ENCODE measurements at places on chromosomes 2 and 18.

- no peak for ATAC-seq
These were observed 96.9 kb downstream of the COPS8 start for GRCh38 chr2:237182422-237183123.

GRCh38 chr18:43720041-43720440 is 442.8 kb upstream of the SYT4 start:
- no peak for ATAC-seq

- peak; percentile 69 for ATAC-seq
These were observed 87.0 kb upstream of the ID2 start for GRCh38 chr2:8594731-8595427.

GRCh38 chr2:86314125-86314524 is 23.3 kb downstream of the REEP1 start:
- ATAC-seq, result no peak

GRCh38 chr2:196088203-196088602 is 19.6 kb upstream of the DNAH7 start:
- no peak for ATAC-seq

- no peak for ATAC-seq
These were observed 51.4 kb upstream of the GPC1 start for GRCh38 chr2:240383871-240384700.

- ATAC-seq, result no peak
These were observed 26.4 kb downstream of the NBEAL1 start for GRCh38 chr2:203040966-203041521.

GRCh38 chr18:24567199-24567598 is 106.8 kb downstream of the HRH4 start:
- ATAC-seq, result no peak

- peak; percentile 84 for ATAC-seq
These were observed 127.3 kb downstream of the BCL2 start for GRCh38 chr18:63192126-63192884.

DNA sequence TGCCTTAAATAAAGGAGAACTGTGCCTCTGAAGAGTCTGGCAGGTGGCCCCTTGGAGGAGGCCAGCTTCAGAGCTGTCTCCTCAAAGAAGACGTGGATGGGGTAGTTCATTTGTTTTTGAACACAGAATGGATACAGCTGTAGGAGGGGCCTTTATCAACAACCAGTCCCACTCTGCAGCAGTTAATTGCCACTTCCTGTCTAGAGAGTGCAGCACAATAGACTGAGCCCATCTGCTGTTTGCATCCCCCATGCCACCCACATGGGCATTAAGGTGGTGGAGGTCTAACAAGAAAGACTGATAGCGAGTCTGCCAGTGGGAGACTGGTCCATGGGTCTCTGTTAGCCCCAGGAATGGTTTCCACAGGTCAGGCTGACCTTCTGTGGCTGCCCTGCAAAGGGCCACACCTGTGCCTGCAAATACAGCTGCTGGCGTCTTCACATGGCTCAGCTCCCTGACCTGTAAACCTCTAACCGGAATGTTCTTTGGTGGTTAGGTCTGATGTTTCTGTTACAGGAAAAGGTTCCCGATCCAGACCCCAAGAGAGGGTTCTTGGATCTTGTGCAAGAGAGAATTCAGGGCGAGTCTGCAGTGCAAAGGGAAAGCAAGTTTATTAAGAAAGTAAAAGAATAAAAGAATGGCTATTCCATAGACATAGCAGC is 153.3 kb upstream of the ITGA6 start:
- no peak for ATAC-seq

- ATAC-seq, result no peak
These were observed 81.6 kb downstream of the HS6ST1 start for GRCh38 chr2:128237081-128237534.

DNA sequence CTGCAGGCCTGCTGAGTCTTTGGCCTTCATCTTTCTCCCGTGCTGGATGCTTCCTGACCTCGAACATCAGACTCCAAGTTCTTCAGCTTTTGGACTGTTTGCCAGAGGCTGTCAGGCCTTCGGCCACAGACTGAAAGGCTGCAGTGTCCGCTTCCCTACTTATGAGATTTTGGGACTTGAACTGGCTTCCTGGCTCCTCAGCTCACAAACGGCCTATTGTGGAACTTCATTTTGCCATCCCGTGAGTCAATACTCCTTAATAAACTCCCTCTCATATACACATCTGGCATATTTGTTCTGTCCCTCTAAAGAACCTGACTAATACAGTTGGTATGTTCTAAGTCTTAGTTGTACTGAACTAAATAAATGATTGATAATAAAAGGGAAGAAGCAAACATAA is 702.8 kb upstream of the LINC00305 start:
- no peak for ATAC-seq

DNA sequence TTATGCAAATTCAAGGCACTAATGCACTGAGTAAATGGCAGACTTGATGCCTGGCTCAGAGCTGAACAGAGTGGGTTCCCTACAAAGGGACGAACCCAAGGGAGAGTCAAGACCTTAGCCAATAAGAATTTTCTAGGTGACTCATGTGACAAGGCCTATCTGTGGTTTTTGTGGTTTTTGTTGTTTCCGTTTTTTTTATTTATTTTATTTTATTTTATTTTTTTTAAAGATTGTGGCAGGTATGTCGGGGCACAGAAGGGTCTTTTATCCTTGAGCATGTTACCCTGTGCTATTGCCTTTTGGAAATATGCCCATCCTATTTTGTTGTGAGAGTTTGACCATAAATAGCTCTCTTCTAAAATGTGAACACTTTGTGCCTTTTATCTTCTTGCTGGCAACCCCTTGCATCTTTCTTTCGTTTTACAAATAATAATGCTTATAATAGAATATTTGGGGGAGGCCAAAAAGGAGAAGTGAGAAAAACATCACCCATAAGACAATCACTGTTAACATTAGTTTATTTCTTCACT is 113.4 kb upstream of the AQP4 start:
- no peak for ATAC-seq

DNA sequence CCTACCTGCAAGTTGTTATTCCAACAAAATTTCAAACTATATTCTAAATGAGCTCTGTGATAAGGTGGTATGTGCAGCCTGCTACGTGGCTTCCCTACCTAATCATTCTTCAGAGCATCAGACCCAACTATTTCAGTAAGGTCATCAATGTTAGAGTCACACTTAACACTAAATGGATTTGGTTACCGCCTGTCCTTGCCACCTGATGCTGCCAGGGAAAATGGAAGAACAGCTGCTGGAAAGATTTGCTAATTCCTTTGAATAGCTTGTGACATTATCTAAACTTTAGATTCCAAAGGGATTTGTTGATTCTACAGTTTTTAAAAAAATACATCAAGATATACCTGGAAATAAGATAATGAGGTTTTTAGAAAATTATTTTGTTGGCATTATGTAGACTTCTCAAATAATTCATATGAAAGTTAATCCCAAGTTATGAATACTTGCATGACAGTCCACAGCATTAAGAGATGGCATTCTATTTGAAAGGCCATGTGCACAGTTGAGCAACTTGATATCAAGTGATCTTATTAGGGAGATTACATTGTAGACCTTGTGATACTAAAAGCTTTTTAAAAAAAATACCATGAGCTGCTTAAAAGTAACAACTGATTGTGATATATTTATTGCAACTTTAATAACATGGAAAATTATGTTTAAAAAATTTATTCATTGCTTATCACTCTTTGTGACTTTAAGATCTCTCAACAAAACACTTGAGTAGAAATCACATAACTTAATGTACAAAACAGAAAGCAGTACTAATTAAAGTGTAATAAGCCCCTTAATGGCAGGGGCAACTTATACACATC is 98.3 kb upstream of the UGP2 start:
- ATAC-seq, result no peak

GRCh38 chr18:36432880-36433555 is 135.5 kb downstream of the FHOD3 start:
- ATAC-seq, result no peak

DNA sequence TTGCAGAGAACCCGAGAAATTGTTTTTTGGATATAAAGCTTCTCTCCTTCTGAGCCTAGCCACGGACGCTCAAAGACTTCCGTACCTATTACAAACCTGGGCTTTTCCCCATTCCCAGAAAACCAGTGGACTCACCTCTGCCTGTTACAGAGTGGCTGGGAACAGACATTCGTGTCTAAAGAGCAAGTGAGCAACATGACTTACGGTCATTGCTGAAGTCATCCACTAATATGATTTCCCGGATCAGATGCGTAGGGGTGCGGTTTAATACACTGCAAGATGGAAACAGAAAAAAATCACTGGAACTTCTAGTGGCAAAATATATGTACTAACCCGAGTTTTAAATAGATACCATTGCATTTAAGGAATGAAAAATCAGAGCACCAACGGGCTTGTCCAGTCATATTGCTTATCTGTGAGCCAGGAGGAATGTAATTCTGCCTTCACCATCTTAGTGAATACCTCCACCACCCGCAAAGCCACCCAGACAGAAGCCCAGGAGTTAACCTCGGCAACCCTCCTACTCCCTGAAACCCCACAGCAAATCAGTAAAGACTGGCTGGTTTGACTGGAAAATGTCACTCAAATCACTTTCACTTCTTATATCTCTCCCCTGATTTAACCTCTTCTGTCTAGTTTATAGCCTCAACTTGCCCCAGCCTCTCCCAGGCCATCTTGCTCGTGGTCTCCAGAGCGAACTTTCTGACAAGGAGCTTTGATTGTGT is 151.1 kb upstream of the CAPN13 start:
- ATAC-seq, result peak; percentile 89

GRCh38 chr18:9902832-9903231 is 11.0 kb upstream of the VAPA start:
- no peak for ATAC-seq

- no peak for ATAC-seq
These were observed 66.5 kb downstream of the SFXN5 start for GRCh38 chr2:73004889-73005596.

DNA sequence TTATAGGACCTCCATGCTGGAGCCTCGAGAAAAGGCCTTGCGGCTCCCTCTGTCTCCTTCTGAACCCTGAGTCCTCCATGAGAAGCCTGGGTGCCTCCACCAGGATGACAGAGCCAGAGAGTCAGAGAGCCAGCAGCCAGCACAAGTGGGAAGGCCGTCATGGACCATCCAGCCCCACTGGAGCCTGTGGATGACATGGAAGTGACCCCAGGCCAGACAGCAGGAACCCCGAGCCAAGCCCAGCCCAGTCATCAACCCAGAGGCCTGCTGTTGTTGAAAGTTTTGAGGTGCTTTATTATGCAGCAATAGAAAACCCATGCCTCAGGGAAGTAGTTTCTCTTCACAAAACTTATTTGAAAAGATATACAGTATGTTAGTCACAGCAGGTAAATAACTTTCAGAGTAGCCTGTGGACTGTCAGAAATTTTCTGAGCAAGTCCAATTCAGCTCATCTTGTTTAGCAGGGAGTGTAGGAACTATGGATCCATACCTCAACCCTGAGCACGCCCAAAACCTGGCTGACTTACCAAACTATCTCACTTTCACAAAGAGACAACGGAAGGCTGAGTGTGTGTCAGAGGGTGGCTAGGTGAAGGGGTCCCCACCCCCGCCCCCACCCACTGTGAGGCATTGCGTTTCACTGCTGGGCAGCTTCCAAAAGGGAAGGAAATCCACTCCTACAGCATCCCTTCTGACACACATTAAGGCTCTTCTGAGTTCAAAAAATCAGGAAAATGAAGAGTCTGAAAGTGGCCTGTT is 79.9 kb upstream of the NDUFV2 start:
- ATAC-seq, result no peak

DNA sequence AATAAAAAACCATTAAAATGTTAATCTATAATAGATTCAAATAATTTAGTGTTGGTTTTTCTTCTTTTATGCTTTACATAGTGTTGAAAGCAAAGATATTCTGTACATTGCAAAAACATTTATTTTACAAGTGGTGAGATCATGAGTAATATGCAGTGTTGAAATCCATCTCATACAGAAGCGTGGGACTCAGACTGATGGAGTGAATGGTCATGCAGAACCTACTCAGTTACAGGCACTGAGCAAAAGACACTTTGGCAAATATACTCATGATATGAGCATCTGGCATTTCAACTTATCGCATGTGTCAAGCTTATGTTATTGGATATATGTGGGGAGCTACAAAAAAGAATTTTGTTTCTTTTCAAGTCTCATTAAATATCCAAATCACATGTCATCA is 620.2 kb upstream of the NETO1 start:
- ATAC-seq, result no peak

- ATAC-seq, result no peak
These were observed 220.8 kb upstream of the GALNT5 start for GRCh38 chr2:157036726-157037125.

GRCh38 chr2:232563580-232563979 is 13.1 kb downstream of the EIF4E2 start:
- ATAC-seq, result no peak

- no peak for ATAC-seq
These were observed 126.0 kb upstream of the KLF7 start for GRCh38 chr2:207291625-207292252.

GRCh38 chr2:27263287-27264252 is 723 bp upstream of the SLC30A3 start:
- no peak for ATAC-seq

DNA sequence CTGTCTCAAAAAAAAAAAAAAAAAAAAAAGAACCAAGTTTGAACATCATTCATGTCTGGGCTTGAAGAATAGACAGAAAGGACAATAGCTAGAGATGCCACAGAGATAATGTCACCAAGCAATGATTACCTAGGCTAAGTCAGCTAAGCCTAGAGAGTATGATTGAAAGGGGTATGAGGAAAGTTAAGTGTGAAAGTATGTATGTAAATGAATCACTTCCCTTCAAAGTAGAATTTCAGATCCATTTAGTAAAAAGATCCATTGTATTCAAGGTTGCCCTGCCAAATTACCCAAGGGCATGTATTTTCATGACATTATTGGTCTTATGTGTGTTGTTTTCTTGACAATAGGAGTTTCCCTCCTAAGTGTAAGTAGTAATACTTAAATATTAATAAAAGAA is 34.1 kb upstream of the SLC39A10 start:
- ATAC-seq, result peak; percentile 52

DNA sequence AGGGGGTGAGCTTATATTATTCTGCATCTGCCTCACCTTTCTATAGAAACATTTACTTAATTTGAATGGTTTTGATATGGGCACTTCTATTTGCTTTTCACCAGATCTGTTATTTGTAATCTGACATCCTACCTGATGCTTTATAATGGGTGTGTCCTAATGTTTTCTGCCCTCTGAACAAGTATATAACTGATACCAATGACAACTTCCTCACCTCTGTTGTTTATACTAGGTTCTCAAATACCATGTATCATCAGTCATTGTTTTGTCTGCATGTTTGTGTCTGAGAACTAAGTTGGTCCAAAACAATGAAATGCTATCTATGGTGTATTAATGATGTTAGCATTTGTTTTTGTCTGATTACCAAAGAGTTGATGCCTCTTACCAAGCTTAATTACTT is 45.8 kb downstream of the ITGA6 start:
- ATAC-seq, result no peak

DNA sequence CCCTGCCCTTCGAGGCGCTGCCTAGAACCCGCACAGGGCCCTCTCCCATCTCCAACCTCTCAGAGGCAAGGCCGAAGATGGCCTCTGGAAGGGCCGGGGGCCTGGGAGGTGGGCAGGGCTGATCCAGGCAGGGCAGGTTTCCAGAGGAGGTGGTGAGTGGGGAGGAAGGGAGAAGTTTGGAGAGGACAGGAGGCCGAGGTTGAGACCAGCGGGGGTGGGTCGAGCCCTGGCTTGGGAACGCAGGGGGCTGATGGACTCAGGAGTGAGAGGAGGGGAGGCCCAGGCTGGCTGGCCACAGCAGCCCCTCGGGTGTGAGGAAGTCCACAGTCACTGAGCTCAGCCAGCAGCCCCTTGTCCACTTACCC is 10.5 kb downstream of the CAPN10 start:
- ATAC-seq, result no peak

- no peak for ATAC-seq
These were observed 9.6 kb upstream of the TGIF1 start for GRCh38 chr18:3440341-3440740.

GRCh38 chr2:195561116-195561921 is 95.7 kb upstream of the SLC39A10 start:
- ATAC-seq, result no peak
